ENCODE measurements at places on chromosomes 1 and 21.

- DNase-seq, result no peak
Observed at GRCh38 chr1:96510911-96511310, 210.7 kb upstream of the PTBP2 start.

- no peak for DNase-seq
Observed at GRCh38 chr1:87759421-87760087, 430.9 kb downstream of the LMO4 start.

GRCh38 chr1:183678819-183679218 is 25.7 kb upstream of the APOBEC4 start:
- no peak for DNase-seq

GRCh38 chr1:1116701-1117468 is 996 bp upstream of the C1orf159 start:
- DNase-seq, result peak; percentile 12

DNA sequence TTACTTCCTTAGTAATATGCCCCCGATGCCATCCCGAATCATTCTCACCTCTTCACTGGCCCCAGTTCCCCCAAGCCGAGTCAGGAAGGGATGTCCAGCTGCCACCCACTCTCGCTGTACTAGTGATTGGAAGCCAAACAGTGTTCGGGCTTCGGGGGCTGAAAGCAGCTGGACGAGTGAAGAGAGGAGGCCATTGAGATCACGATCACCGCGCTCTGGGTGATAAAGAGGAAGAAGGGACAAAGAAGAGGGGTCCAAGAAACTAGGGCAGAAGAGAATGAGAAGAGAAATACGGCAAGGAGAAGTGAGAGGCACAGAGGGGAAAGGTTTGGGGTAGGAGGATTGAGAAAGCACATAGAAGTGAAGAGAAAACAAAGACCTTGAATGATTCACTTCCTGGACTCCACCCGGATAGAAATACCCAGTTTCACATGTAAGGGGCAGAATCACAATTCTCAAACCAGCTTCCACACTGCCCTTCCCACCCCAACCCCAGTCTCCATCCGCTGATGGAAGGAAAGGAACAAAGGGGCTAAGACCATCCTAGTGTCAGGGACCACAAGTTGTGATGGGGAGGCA is 3.7 kb upstream of the SF3B4 start:
- DNase-seq, result peak; percentile 12

DNA sequence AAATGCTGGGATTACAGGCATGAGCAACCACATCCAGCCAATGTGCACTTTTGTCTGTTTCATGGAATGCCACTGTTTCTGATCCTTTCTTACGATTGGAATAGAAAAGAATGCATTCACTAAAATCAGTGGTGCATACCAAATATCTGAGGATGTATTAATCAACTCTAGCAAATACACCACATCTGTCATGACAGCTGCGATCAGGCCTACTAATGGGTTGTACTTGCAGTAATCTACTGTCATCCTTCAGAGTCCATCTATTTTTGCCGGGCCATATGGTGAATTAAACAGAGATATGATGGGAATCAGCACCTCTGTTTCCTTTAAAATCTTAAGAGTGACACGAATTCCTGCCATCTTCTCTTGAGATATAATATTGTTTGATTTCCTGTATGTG is 8.5 kb upstream of the USP1 start:
- no peak for DNase-seq

DNA sequence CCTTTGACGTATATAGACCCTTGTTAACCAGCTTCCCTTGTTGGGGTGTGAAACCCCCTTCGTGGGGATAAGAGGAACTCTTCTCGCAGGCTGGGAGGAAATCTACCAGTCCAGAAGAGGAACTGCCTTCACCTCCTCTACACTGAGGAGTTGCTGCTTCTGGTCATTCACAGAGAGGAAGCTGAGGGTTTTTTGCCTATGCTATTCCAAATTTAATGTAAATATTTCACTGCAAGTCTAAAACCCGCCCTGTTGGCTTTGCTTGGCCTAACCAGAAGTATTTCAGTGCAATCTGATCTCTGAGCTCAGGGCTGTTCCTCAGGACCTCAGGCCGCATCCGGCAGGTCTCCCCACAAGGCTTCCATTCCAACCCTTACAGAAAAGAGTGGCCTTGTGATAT is 150.1 kb downstream of the HIVEP3 start:
- no peak for DNase-seq

GRCh38 chr1:52296345-52296744 is 69.7 kb downstream of the CC2D1B start:
- DNase-seq, result peak; percentile 84

DNA sequence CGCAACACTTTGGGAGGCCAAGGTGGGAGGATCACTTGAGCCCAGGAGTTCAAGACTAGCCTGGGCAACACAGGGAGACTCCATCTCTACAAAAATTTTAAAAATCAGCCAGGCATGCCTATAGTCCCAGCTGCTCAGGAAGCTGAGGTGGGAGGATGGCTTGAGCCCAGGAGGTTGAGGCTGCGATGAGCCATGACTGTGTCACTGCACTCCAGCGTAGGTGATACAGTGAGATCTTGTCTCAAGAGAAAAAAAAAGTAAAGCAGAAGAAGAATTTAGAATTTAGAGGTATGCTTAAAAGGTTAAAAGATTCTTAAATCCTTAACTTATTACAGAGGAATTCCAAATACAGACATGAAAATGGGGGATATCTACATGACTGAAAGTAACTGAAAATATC is 79.5 kb downstream of the SMYD3 start:
- DNase-seq, result no peak

- DNase-seq, result no peak
Observed at GRCh38 chr1:85198864-85199263, 2.0 kb downstream of the SYDE2 start.

- DNase-seq, result no peak
Observed at GRCh38 chr1:234040446-234041317, 136.2 kb downstream of the SLC35F3 start.

- DNase-seq, result no peak
Observed at GRCh38 chr1:3139451-3139852, 70.4 kb downstream of the PRDM16 start.

- no peak for DNase-seq
Observed at GRCh38 chr1:81833722-81834121, 33.0 kb downstream of the ADGRL2 start.

DNA sequence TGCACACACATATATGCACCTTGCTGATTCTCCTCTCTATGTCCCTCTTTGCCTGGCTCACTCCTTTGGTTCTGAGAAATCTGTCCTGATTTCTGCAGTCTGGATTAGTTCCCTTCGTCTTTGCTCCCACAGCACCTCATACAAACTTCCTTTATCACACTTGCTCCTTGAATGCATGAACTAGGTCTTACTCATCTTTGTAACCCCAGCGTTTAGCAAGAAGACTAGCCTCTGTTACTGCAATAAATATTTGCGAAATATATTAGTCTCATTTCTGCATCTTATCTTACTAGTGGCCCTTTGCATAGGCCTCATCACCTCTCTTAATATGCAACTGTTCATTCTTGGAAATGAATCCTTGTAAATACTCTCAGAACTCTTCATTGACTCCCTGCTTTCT is 11.4 kb downstream of the SMYD2 start:
- peak; percentile 38 for DNase-seq

GRCh38 chr1:236990052-236990445 is 14.2 kb downstream of the MT1HL1 start:
- DNase-seq, result no peak

GRCh38 chr1:101217148-101217547 is 19.7 kb upstream of the S1PR1 start:
- no peak for DNase-seq

- peak; percentile 94 for DNase-seq
Observed at GRCh38 chr1:196180847-196181593, 427.2 kb downstream of the KCNT2 start.

DNA sequence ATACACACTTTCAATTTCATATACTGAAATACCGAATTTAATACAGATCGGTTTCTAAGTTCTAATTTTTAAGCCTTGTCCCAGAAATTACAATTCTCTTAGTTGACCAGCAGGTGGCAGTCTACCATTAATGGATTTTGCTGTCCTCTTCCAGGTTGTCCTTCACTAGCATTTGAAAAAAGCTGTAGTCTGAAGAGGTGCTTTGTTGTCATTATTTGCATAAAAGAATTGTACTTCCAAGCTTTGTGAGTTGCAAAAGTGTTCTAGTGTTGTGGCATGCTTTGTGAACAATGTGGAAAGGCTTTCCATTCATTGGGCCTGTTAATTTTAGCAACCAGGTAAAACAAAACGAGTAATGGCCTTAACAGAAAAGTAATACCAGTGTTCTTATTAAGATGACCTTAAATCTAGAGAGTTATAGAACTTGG is 193.6 kb downstream of the RPS6KC1 start:
- DNase-seq, result peak; percentile 85

DNA sequence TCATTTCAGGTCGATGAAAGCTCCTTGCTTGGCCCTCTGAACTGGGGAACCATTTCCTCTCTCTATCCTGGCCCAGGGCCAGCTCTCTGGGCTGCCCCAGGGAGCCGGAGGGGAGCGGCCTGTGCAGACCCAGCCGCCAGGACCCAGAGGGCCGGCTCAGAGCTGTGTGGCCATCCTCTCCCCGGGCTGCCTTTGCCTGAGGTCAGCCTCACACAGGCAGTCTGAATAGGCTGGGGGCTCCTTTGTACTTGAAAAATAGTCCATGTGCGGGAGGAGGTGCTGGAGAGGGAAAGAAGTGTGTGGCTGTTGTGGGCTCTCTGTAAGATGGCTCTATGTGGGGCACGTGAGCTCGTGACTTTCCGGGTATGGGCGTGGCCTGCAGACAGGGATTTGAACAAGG is 275.1 kb upstream of the VAMP3 start:
- DNase-seq, result no peak

GRCh38 chr1:220730486-220730885 is 17.6 kb upstream of the MTARC2 start:
- no peak for DNase-seq

DNA sequence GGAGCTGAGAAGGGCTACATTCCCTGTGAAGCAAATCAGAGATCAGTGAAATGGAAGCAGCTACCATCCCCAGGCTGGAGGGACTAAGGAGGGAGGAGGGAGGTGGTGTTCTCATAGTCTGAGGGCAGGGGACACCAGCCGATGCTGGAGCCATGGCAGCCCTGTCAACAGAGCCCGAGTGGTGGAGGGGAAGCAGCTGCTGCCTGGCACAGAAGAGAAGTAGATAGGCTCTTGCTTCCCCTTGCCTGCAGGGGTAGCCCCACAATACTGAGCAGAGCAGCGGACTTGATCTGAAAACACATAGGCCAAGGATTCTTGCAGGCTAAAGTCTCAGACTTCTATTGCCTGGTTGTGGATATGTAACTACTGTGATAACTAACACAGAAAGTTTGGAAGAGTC is 255.1 kb downstream of the FGGY start:
- DNase-seq, result no peak

DNA sequence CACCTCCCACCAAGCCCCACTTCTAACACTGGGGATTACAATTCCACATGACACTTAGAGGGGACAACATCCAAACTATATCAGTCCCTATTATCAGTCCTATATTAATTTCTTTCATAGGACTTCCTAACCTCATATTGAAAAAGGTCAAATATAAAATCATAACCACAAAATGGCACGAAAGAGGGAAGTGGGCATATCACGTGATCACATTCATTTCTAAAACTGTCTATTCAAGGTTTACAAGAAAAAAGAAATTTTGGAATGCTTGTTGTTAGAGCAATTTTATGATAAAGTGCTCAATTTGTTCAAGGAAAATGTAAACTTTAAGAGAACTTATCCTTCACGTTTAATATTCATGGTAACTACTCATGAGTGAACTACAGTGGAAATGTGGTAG is 13.2 kb upstream of the CDC7 start:
- no peak for DNase-seq

GRCh38 chr1:39229504-39229903 is 25.0 kb downstream of the MACF1 start:
- DNase-seq, result no peak

DNA sequence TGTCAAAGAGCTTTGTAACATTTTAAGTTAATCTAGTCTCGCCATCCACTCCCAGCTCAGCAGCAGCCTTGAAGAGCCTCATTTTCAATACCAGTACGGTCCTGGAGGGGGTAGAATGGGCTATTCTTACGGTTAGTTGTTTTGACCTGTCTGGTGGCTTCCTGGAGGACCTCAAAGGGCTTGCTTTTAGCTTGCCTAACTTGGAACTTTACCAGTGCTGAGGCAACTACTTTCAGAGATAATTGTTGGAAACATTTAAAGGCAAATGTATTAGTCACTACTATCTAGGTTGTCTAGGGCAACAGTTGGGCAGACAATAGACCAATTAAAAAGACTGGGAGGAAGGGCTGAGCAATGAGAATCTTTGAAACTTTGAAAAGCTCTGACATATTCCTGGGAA is 56.0 kb downstream of the TTLL7 start:
- peak; percentile 54 for DNase-seq

DNA sequence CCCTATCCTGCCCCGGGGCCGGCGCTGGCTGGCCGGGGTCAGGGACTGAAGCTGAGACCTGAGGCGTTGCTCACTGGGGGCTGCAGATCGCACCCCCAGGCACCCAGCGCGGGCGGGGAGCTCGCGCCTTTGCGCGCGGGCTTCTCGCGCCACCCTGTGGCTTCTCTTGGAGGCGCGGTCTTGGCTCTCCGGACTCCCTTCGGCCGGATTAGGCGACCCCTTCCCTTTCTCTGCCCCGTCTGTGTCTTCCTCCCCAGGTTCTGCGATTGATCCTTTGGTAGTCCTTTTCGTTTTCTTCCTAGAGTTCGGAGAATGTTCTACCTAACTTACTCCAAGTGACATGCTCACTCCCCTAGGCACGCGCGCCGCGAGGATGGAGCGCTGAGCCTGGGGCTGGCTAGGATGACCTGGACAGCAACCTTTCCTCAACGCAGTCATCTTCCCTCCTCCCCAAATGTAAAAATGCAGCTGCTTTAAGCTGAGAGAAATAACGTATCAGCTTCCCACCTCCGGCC is 495 bp upstream of the NTRK1 start:
- DNase-seq, result peak; percentile 47

- no peak for DNase-seq
Observed at GRCh38 chr1:206672011-206672688, 12.6 kb upstream of the MAPKAPK2 start.

GRCh38 chr1:112549590-112549989 is 40.8 kb downstream of the WNT2B start:
- no peak for DNase-seq

DNA sequence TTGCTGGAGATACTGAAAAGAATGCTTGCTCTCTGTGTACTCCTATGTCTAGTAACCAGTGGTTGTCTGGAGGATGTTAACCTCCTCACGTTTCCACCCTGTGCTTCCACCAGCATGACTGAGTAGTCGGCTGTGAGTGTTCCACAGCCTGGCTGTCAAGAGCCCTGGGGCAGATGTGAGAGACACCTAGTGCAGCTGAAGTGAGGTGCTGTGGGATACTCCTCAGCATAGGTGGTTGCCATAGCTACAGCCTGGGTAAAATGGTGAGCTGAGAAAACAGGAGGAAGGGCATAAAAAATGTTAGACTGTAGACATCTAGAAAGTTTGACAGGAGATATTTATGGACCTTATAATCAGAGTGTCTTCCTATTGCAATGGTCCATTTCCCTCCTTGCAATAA is 15.8 kb downstream of the IVL start:
- DNase-seq, result no peak

- DNase-seq, result no peak
Observed at GRCh38 chr1:44784094-44785028, 3.6 kb downstream of the BEST4 start.

GRCh38 chr1:100100202-100100601 is 32.5 kb downstream of the SASS6 start:
- DNase-seq, result peak; percentile 66

Data from choroid plexus epithelial cell (primary cell).